ENCODE measurements at places on chromosomes 1 and 21.

DNA sequence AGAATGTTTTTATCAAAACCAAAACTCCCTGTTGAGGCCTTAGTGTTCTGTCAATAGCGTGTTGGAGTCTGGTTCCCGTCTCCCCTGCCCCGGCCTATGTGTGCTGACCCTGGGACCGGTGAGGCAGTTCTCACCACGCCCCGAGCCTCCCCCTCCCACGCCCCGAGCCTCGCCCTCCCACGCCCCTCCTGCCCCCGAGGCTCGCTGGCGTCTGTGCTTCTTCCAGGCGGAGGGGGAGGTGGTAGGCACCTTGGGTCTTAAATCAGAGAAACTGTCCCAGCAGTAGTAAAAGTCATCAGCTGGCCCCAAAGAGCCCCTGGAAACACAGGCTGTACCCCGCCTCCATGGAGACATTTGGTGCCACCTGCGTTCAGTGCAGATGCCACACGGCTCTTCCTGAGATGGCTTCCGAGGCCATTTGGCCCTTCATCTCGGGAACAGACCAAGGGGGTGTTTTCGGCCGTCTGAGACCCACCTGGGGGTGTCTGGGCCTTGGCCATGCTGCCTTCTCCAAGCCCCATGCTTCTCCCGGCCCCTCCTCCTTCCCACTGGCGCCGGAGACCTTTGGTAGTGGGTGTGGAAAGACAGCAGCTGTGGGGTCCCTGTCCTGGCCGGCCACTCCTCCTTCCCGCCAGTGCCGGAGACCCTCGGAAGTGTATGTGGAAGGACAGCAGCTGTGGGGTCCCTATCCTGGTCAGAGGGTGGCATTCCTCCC, 44.7 kb downstream of the SKI start:
- DNase-seq, result no peak

- DNase-seq, result no peak
Measured at GRCh38 chr1:41239988-41240610, 2.0 kb downstream of the SCMH1 start.

- no peak for DNase-seq
Measured at GRCh38 chr21:14303731-14304488, 79.0 kb downstream of the HSPA13 start.

DNA sequence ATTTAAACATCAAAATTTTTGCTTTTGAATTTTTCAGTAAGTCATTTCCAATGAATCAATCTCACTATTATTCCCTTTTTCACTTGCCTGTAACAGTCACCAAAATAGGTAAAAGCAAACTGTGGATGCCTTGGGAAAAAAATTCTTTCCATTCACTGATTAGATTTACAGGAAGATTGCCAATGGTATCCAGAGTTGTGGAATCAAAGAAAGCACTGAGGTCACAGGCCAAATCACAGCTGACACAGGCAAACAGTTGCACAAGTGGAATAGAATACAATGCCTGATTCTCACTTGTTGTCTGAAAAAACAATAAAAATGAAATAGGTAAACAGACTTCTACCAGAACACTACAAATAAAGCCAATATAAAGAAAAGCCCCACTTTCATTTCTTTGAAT, 48.4 kb downstream of the LTN1 start:
- DNase-seq, result no peak

DNA sequence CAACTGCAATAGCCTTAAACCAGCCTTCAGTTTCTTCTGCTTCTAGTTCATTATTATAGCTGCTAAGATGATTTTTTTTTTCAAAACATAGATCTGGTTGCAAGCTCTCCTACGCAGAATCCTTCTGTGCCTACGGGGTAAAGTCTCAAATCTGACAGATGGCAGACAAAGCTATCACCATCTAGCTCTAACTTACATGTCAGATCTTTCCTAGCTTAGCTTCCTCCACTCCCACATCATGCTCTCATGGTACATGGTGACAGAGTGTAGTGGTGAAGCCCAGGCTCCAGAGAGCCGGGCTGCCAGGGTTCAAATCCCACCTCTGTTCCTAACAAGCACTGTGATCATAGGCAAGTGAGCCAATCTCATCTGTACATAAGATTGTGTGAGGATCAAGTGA, 24.2 kb upstream of the GUCA2B start:
- DNase-seq, result no peak

DNA sequence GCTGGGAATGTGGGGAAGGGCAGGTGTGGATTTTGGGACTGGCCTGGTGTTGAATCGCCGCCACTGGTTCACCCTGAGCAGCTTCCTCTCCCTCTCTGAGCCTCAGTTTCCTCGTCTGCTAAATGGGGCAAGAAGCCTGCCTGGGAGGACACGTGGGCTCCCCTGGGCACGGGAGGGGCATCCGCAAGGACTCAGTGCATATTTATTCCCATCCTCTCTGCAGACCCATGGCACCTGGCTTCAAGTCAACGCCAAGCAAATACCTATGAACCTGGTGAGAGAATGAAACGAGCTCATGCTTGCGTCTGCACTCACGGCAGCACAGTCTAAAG, 234.4 kb downstream of the PTPRU start:
- no peak for DNase-seq

DNA sequence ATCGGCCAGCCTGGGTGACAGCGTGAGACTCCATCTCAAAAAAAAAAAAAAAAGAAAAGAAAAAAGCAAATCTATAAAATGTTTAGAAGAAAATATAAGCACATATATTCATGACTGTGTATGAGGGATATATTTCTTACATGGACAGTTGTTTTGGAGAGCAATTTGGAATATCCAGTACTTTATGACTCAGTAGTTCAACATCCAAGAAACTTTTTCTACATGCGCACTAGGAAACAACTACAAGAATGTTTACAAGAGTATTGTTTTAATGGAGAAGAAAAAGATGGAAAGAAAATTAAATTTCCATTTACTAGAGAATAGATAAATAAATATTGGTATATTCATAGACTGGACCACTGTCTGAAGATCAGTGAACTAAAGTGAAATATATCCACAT, 77.5 kb downstream of the MAST2 start:
- DNase-seq, result no peak

DNA sequence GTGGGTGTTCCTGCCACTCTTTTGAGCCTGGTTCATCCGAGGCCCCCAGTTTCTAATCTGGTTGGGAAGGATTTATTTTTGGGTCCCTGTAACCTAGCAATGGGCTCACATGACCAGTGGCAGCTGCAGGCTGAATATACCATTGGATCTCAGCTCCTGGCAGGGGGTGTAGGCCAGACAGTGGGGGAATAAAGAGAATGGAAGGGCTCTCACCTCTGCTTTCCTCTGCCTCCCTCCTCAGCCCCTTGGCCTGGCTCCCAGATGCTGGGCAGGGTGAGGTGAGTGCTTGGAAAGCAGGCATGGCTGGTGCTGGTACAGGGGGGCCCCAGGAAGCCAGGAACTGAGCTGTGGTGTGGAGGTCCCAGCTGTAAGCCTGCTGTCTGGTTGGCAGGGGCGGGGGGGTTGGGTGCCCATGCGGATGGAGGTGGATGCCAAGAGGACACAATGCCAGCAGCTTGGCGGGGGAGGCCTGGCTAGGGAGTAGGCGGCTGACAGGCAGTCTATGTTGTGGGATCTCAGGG, 3.6 kb upstream of the GPR61 start:
- no peak for DNase-seq

DNA sequence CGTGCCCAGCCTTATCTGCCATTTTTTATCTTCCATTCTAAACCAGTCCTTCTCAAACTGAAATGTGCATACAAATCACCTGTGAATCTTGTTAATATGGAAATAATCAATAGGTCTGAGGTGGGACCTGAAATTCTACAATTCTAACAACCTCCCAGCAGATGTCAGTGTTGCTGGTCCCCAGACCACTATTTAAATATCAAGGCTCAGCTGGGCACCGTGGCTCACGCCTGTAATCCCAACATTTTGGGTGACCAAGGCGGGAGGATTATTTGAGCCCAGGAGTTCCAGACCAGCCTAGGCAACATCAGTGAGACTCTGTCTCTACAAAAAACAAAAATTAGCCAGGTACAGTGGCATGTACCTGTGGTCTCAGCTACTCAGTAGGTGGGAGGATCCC, 4.1 kb downstream of the UQCRHL start:
- DNase-seq, result no peak

GRCh38 chr1:15886611-15887167, 39.2 kb downstream of the SPEN start:
- DNase-seq, result no peak

DNA sequence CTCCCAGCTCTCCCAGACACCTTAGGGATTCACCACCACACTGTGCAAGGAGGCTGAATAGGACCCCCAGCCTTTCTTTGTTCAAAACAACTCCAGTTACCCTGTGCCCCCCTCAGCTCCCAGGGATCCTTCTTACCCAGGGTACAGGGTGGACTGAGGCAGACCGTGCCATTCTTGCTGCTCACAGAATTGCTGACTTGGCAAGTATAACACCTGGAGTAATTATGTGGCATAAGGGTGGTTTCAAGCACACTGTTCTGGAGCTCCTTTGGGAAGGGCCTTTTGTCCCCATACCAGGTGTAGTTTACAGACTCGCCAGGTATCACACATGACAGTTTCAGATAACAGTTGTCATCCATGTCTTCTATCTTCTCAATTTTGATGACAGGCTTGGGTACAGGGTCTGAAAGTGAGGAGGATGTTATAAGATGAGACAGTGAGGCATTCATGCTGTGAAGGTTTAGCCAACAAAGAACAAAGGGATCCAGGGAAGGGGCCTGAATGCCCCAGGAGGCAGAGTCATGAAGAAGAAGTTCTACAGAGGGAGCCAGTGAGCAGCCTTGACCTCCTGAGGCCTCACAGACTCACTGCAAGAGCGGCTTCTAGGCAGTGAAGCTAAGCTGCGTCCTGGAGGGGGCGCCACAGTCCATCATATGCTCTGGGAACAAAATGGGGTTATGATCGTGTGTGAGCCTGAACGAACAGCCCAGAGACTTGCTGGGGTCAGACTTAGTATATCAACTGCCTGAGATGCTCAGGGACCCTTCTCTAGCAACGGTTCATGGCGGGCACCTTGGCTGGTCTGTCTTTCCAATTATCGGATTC, 30.3 kb downstream of the CD48 start:
- DNase-seq, result no peak

GRCh38 chr1:56788588-56788987, 30.6 kb downstream of the FYB2 start:
- DNase-seq, result no peak

GRCh38 chr1:166032572-166033371, 134.0 kb downstream of the FAM78B start:
- no peak for DNase-seq
